ENCODE measurements at places on chromosomes 13 and 19.

GRCh38 chr13:113383089-113383488, 19.2 kb upstream of the GRTP1 start:
- no peak for DNase-seq

DNA sequence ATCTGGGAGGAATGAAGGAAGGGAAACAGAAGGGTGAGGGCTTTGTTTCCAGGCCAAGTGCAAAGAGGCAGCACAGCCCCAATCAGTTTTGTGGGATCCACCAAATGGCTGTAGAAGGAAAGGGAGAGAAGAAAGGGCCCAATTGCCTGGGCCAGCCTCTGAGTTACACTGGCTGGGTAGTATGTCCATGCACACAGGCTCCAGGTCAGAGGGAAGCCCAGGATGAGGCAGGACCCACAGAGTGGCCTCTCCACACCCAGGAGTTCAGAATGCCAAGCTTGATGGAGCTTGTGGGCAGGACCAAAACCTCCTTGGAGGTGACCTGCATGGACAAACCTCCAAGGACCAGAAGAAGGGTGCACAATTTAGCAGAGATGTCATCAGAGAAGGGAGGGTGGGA, 178.2 kb upstream of the TSHZ3 start:
- no peak for DNase-seq

DNA sequence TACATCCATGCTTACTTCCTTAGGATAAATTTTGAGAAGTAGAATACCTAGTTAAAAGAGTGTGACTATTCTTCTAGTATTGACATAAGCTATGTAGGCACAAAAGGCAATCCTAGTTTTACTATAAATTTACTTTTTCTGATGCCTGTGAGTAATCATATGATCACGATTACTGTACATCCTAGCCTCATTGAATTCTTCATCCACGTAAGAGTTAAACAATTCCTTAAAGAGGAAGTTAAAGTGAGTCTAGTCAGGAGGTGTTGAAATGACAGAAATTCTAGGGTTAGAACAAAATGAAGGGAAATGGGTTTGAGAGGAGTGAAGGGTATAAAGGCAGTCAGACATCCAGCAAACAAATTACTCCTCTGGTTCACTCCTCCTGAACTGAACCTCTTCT, at the start of gene ACOD1:
Gene ACOD1 (plus strand): TSS at position 363 of the 400 bp plus-strand sequence. CDS start 48 bp downstream, outside the sequence.
- DNase-seq, result no peak

- no peak for DNase-seq
Measured at GRCh38 chr13:29847501-29847983, 2.9 kb downstream of the UBL3 start.

GRCh38 chr13:86729206-86729605, 930.0 kb upstream of the SLITRK6 start:
- DNase-seq, result no peak

DNA sequence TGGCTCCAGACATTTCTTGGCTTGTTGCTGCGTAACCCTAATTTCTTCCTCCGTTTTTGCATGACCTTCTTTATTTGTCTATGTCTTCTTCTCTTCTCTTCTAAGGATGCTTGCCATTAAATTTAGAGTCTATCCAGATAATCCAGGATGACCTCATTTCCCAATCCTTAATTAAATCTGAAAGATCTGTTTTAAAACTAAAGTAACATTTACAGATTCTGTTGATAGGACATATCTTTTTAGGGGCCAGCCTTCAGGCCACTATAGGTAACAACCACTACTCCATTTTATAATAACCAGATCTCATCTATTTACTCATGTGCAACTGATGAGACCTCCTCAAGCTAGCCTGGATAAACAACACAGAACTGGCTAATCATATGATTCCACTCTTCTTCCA, 490.5 kb upstream of the SLC10A2 start:
- DNase-seq, result no peak

- DNase-seq, result no peak
Measured at GRCh38 chr13:33817513-33817900, 442 bp upstream of the RFC3 start.

- DNase-seq, result no peak
Measured at GRCh38 chr19:40147693-40148347, 43.4 kb upstream of the MAP3K10 start.
